Activated CD8-positive, alpha-beta memory T cell treated with anti-CD3 and anti-CD28 coated beads for 1 hour (primary cell): ENCODE measurements at places on chromosomes 5 and 9.

DNA sequence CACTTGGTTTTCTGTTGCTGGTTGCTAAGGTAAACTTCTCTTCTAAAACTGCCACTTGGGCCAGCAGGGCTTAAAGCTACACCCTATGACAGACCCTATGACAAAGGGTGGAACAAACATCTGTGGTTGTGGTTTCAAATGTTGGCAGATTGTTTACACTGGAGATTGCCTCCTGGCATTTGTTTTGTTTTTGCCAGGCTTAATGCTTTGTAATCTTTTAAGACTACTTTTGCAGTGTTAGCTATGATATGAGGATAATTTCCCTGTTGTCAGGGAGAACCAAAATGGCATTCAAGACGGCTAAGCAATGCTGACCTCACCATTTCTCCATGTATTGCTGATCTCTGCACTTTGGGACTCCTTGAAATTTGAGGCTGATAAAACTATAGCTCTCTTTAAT lies 50.3 kb downstream of the MAMDC2 start:
- no peak for DNase-seq

GRCh38 chr5:14830210-14831005 lies 41.2 kb downstream of the ANKH start:
- no peak for DNase-seq

GRCh38 chr9:6680797-6681146 lies 35.2 kb upstream of the GLDC start:
- peak; percentile 40 for DNase-seq

DNA sequence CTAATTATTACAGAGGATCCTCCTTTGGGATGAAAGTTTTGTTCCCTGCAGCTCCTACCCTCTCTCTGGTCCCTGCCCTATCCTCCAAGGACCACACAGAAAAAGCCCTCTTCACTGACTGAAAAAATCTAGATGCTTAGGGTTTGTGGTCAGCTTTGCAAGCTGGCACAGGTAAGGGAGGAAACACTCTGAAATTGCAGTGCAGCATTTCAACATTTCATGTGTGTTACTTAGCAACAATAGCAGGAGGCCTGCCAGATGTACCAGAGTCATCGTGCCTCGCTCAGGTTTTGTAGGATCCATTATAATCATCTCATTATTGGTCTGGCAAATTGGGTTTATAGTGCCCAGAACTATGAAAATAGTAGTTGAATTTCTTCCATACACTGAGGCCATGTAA lies 109.5 kb downstream of the PALM2AKAP2 start:
- DNase-seq: no peak
